ENCODE measurements at places on chromosomes 6 and 20.
A peak's percentile ranks its signal among the peaks of the same experiment; 100 is the strongest.

- DNase-seq, result no peak
Measured at GRCh38 chr6:139482287-139482686, 107.8 kb upstream of the CITED2 start.

GRCh38 chr20:58700823-58701222 is 8.2 kb downstream of the NPEPL1 start:
- DNase-seq, result no peak

DNA sequence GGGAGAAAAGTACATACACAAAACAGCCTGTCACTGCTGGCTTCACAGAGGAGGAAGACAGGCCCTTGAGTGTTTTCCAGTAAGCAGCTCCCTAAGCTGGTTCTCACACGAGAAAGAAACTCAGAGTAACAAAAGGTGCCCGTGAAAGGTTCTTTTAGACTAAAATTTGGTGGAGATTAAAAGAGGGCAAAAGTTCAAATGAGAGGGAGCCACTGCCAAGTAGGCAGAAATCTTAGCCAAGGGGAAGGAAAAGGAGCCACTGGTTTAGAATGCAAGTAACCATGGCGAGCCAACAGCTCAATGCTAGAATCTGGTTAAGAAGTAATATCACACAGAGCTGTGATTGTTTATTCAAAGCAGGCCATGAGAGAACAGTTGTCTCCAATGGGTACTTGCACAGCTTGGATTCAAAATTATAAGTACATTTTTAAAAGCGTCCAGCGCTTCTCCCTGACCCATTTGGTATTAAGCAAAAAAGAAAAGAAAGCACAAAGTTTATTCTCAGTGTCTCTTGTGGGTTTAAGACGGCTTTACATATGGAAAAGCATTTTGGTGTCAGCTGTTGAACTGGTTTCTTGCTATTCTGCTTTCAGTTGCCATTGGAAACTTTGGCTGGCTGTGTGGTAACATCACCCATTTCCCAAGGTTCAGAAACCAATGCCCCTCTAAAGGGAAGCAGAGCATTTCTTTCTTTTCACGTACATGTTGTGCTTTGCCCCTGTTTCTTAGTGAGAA is 648.5 kb downstream of the RNF144B start:
- no peak for DNase-seq

DNA sequence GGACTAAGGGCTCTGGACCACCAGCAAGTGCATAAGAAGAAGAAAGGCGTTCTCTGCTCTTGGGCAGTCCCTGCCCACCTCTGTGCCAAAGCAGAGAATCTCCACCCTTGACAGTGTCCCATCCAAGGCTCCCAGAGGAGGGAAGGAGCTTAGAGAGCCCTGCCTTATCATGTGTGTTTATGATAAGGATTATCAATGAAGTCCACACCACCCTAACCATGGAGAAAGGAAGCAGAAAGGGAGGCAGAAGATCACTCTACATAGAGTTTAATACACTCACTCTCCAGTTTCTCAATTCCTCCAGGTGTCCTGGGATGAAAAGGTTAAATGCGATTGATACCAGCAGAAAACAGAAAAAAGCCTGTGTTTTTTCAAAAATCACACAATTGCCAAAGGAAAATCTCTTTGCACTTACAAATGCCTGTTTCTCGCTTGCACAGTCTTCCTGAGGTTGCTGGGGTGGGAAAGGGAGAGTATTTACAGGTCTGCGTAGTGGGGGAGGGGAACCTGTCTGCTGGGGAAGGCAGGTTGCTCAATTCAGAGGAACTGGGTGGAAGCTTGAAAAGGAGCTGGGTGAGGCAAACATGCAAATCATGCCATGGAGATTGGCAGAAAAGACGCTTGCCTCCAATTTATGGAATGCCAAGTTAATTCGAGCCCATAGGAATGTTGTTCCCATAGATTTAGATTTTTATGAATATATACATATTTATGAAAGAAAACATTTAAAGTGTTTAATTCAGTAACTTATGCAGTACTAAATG is 104.0 kb downstream of the EYA2 start:
- no peak for DNase-seq

DNA sequence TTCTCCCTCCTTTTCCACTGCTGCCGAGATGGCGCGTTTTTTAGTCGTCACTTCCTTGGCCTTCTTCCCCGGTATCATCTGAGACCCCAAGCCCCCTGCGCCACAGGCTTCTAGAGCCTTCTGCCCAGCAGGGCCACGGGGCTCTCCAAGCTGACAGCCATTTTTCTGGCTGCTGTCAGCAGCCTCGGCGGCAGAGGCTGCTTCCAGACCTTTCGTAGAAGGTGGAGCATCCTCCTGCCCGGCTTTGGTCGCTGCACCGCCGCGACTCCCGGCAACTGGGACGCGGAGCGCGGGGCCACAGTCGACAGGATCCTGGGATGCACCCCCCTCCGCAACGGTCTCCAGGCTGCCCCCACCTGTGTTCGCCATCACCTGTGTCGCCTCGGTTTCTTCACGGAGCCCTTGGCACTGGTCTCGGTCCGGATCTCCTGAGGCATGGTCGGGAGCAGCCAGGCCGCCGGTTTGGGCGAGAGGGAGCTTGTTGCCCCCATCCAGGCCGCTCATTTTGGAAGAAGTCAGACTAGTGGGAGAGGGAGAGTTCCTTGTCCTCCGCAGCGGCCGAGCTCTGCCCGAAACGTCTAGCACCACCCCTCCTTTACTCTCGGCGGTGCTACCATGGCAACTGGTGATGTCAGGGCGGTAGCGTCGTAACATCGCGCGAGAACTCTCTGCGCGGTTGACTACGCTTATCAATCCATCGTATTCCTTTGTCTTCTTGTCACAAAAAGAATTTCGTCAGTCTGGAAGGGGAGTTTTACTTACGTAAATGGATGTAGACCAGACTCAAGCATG is at the start of gene TSPYL4:
TSS of gene TSPYL4 (minus strand) at position 571 of the 792 bp plus-strand sequence. CDS start at position 504, 67 bp downstream.
- DNase-seq, result peak; percentile 97
